ENCODE measurements at places on chromosomes 16 and 17. TPM values are rescaled to one million over a fixed set of nuclear protein-coding genes. Genes with fewer than 3 reads are reported as not detected.
A peak's percentile ranks its signal among the peaks of the same experiment; 100 is the strongest.

Gene ITGAL
- not detected for total RNA-seq

Gene CA7
- not detected for total RNA-seq

Gene C17orf50
- not detected for total RNA-seq

Gene ODAD4
- total RNA-seq, result 1.4 TPM

Gene SOX15
- total RNA-seq, result not detected

- DNase-seq, result no peak
Measured at GRCh38 chr17:43591001-43591400, 44.9 kb upstream of the ETV4 start.

DNA sequence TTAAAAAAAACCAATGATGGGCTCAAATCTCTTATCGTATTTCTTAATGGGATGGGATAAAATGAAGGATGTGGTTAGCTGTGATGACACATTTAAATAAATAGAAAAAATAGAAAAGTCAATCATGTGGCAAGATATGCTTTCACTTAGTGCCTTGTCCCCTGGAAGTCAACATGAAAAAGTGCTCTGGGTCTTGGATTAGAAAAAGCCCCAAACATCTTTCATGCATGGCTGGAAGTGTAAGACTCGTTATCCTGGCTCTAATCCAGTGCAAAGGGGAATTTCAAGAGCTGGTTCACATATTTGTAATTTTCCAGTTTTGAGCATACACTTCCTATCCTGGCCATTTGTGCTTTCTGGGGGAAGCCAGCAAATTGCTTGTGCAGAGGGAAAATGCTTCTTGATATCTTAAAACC lies 160.9 kb downstream of the MAP2K6 start:
- DNase-seq, result peak; percentile 88

GRCh38 chr16:68417711-68418301 lies 30.5 kb downstream of the SMPD3 start:
- DNase-seq, result peak; percentile 57

GRCh38 chr17:34578016-34578415 lies 1.4 kb upstream of the TMEM132E start:
- no peak for DNase-seq

DNA sequence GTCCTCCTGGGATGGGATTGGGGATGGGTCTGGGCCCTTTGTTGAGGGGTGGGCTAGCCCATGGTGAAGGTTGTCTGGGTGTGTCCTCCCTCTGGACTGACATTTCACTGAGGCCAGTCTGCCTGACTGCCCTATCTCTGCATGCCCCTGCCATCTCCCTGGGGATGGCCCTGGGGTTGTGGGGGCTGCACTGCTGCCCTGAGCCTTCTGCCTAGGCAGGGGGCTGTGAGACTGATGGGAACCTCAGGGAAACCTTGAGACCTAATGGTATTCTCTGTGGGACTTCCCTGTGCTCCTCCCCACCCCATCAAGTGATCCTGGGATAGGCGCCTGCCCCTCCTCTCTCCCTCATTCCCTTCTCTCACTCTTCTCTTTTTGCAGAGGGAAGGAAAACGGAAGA lies 19.9 kb downstream of the RAI1 start:
- no peak for DNase-seq

DNA sequence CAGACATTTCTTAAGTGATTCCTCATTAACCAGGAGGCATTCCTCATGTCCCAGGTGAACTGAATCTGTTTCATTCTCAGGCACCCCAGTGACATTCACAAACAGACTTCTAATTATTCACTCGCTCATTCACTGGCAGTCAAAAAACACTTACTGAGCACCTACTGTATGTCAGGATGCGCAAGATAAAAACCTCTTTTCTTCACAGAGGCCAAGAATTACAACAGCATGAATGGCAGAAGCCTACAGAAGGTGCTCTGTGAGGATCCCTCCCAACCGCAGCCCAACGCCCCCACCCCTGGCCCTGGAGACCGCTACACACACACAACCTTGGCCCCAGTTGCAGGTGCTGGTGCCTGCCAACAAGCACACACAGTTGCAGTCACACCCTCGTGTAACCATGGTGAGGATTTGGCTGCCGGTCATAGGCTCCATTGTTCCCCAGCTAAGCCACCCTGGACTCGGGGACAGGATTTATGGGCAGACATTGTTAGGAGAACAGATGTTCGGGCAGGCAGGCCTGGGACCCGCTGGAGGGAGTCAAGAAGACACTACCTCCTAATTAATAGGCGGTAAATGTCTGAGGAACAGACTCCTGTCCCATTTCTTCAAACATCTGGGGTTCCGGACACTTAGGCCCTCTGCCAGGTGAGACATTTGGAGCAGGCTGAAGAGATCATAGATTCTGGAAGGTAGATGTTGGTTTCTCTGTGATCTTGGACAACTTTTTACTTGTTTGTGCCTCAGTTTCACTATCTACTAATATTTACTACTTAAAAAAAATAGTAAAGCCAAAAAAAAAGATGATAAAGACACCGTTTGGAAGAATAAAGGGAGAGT lies 43.2 kb downstream of the CUEDC1 start:
- DNase-seq, result peak; percentile 52

- DNase-seq, result peak; percentile 70
Measured at GRCh38 chr17:12667299-12667958, 1.7 kb downstream of the MYOCD start.

DNA sequence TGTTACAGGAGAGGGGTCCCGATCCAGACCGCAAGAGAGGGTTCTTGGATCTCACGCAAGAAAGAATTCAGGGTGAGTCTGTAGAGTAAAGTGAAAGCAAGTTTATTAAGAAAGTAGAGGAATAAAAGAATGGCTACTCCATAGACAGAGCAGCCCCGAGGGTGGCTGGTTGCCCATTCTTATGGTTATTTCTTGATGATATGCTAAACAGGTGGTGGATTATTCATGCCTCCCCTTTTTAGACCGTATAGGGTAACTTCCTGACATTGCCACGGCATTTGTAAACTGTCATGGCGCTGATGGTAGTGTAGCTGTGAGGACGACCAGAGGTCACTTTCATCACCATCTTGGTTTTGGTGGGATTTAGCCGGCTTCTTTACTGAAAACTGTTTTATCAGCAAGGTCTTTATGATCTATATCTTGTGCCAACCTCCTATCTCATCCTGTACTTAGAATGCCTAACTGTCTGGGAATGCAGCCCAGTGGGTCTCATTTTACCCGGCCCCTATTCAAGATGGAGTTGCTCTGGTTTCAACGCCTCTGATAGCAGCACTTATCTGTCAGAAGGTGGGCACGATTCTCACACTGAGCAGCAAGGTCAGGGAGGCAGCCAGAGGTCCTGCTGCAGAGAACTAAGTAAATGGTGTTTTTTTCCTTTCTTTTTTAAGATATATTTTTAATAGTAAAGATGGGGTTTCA lies 26.5 kb upstream of the XYLT2 start:
- DNase-seq, result no peak
